ENCODE measurements at places on chromosomes 16 and 17.

DNA sequence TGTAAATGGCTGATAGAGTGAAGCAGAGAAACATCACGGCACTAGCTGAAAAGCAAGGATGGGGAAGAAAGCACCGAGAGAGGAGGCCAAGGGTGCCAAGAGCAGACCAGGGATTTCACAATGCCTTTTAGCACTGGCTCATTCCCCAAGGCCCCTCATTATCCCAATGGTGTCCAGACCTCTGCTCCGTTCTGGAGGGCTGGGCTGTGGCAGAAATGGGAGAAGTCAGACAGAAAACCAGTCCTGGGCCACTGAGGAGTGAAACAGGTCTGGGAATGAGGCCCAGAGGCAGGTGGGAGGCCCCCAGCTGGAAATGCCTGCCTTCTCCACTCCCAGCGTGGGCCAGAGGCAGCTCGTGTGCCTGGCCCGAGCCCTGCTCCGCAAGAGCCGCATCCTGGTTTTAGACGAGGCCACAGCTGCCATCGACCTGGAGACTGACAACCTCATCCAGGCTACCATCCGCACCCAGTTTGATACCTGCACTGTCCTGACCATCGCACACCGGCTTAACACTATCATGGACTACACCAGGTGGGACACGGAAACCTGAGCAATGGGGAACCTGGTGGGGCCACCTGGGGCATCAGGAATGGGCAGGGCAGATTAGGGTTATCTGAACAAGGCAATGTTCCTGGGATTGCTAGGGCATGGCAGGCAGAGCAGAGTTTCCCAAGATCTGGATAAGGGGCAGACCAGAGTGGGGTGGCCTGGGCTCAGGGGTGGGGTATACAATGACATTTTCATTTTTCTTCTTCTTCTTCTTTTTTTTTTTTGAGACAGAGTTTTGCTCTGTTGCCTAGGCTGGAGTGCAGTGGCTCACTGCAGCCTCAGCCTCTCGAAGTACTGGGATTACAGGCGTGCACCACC, 20.3 kb downstream of the ANKRD40 start:
- DNase-seq: no peak

DNA sequence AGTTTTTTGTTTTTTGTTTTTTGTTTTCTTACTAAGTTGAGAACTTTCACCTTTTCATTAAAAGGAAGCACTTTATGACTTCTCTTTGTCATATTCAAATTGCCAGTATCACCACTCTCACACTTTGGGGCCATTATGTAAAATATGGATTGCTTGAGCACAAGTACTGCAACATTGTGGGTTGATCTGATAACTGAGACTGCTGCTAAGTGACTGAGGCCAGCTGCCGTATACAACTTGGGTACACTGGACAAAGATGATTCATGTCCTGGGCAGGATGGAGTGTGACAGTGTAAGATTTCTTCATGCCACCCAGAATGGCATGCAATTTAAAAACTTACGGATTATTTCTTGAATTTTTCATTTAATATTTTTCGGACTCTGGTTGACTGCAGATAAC, 7.8 kb downstream of the TTC19 start:
- DNase-seq: no peak

DNA sequence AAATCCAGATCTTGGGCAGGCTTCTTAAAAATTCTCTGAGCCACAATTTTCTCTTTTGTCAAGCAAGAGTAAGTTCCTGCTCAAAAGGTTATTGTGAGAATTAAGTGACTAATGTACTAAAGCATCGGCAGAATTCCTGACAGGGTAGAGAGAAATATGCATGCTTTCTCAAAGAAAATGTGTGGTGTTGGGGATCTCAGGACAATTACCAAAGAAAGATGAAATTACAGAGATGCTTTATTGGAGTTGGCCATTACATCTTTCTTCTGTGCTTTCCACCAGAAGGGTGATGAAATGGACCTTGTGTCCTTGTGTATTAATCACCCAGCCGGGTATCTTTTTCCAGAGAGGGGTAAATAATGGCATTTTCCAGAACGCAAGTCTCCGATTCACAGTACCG, 1.7 kb upstream of the USP43 start:
- no peak for DNase-seq

DNA sequence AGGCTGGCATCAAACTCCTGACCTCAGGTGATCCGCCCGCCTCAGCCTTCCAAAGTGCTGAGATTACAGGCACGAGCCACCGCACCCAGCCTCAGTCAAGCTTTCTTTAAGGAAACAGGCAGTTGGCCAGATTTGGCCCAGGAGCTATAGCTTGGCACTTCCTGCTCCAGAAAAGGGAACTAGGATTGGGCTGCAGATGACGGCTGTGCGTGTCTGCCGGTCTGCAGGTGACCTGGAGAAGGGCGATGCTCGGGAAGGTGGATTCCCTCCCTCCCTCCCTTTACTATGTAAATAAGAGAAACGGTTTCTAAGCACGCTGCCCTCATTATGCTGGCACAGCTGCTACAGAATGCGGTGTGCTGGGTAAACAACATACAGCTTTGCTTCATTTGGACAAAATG, 215.9 kb downstream of the RPTOR start:
- DNase-seq: peak; percentile 78

DNA sequence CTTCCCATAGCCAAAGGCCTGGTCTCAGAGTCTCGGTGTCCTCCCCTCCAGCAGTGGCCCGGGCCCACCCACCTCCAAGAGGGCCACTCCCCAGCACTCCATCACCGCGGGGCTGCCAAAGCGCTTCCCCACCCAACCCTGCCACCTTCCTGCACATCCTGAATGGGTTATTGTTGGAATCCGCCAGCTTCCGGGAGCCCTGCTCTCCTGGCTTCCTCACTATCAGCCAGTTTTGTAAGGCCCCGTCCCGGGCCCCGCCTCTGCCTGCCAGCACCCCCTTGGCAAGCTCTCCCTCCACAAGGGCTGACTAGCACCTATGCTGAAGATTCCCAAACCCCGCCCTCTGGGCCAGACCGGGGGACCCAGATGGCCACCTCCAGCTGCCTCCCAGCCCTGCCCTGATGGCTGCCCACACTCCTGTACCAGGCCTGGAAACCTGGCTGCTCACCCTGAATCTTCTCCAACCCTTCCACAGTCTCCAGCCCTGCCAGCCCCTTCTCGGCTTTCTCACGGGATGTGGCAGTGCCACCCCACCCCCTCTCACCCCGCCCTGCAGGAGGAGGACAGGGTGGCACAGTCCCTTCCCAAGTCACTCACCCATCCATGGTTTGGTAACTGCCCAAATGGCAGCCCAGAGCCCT, 14.4 kb downstream of the MYBBP1A start:
- DNase-seq: no peak
